ENCODE measurements at places on chromosomes 16 and 17.
A peak's percentile ranks its signal among the peaks of the same experiment; 100 is the strongest.

DNA sequence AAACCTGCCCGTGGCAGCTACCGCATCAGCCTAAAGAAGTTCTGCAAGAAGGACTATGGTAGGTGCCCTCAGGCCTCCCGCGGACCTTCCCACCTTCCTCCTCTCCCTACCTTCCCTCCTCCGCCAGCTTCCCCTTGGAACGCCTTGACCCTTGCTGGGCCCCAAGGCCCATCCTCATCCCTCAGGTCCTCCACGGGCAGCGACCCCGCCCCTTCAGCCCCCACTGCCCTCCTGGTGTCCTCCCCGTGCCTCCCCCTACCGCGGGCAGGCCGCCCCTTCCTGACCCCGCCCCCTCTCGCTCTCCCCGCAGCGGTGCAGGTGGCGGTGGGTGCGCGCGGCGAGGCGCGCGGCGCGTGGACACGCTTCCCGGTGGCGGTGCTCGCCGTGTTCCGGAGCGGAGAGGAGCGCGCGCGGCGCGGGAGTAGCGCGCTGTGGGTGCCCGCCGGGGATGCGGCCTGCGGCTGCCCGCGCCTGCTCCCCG is 1.4 kb upstream of the TBC1D24 start:
- DNase-seq, result no peak

DNA sequence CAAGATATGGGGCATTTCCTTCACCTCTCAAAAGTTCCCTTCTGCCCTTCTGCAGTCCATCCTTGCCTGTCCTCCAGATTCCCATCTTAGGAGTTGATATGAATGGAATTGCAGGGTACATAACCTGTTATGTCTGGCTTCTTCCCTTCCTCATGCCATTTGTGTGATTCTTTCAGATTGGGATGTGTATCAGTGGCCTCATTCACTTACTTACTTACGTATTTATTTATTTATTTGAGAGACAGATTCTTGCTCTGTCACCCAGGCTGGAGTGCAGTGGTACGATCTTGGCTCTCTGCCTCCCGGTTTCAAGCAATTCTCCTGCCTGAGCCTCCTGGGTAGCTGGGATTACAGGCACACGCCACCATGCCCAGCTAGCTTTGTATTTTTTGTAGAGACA is 6.2 kb upstream of the TMEM94 start:
- DNase-seq, result no peak

DNA sequence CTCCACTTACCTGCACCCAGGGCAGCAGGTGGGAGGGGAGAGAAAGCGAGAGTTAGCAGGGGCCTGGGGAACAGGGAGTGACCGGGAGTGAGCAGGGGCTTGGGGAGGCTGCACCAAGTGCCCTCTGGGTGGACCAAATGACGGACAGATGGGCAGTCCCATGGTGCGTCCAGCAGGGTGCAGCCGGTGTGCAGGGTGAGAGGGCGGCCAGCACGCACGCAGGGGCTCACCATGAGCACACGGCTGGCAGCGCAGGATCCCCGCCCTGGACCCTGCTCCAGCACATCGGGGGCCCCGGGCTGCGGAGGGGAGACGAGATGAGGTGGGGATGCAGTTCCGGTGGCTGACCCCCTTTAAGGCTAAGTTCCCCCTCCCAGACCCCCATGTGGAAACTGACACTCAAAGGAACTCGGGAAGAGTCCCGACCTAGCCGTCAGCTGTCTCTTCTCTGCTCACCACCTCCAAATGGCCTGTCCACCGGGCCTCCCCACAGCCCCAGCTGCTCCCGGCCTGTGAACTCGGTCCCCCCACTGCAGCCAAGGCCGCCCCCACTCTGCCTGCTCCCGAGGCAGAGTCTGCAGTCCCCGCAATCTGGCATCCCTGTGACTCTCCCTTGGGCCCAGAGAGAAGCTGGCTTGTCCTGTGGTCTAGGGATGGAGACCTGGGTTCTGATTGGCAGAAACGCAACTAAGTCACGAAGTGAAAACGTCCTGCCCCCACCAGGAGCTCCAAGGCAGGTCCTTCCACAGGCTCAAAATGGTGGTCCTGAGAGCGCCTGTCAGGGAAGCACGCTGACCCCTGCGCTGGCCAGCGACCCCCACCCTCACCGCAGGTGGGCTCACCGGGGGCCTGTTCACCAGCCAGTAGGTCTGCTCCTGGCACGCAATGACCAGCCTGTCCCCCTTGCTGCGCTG is 2.9 kb downstream of the RGS11 start:
- no peak for DNase-seq

GRCh38 chr17:80703142-80703478 is 158.5 kb downstream of the RPTOR start:
- peak; percentile 17 for DNase-seq

DNA sequence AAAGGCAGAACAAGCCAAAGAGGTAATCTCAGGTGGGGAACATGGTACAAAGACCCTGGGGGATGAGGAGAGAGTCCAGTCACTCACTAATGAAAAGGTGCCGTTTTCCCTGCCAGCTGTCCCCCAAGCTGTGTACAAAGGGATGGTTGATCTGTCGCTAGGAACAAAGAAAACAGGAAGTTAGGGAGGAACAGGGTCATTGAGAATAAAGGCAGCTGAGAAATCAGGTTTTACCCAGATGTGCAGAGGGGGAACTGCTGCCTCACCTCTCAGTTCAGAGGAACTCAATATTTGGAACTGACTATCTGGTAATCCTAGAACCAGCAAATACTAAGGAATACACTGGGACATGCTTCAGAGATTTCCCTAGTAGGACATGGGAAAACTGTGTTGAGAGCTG is 1.5 kb downstream of the RSKR start:
- DNase-seq, result no peak

DNA sequence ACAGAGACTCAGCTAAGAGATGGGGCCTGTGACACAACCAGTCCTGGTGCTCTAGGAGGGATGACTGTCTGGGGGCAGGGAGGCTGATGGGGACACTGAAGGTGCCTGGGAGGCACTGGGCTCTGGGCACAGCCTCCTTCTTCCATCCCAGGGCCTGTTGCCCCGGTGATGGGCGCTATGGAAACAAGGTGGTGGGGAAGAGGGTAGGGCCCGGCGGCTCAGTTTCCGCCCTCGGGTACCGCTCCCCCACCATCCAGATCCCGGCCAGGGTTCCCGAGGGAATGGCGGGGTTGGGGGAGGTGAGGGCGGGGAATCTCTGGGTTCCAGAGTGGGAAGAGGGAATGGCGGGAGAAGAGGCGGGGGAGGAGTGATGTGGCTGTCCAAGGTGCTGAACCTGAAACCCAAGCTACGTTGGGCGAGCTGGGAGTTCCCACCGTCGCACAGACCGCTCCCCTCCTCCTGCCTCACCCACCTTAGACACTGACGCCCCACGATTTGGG is 981 bp downstream of the KCNH4 start:
- DNase-seq, result no peak

DNA sequence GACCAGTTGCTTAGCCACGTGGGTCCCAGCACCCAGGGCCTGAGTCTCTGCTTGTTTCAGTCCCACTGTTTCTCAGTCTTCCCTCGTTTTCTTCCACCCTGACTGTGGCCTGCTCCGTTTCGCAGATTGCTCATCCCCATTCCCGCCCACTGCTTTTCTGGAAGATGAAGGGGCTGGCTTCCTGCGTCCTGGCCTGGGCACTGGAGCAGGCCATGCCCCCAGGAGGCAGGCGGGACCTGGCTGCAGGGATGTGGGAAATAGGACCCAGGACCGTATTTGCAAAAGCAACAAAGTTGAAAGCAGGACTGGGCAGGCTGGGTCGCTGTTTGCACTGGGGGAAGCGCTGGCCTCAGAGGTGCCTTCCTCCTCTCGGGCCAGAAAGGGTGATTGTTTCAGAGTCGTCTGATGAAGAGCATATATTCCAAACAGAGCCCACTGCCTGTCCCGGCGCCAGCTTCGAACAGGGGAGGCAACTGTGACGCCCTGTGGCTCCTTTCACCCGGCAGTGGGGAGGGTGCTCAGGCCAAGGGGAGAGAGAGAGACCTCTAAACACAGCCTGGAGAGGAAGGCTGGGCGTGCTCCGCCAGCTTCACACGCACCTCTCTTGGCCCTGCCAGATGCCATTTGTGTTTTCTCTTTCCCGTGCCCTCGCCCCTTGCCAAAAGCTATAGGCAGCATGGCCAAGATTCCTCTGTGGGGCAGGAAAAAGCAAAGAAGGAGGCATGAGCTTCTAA is 108.6 kb downstream of the CMIP start:
- DNase-seq, result no peak

GRCh38 chr16:89907055-89907814 is 11.4 kb upstream of the MC1R start:
- DNase-seq, result no peak

GRCh38 chr17:47776330-47777197 is 43.5 kb downstream of the TBX21 start:
- DNase-seq, result peak; percentile 50

- DNase-seq, result no peak
Observed at GRCh38 chr16:6682142-6682811, 650.4 kb upstream of the RBFOX1 start.

DNA sequence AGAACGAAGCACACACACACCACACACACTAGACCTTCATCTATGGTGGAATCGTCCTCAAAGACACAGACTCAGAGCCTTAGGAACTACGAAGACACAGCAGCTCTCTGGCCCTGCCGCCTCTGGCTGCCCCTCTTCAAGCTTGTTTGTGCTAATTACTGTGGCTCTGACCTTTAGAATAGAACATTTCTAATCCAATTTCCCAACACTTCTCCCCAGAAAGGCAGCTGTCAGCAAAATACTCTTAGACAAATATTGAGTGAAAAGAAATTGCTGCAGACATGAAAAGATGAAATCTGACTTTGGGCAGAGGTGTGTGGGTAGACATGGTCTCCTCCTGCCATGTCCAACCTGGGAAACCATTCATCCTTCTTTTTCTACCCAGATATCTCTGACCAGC is 152.0 kb upstream of the DNAH9 start:
- DNase-seq, result no peak

DNA sequence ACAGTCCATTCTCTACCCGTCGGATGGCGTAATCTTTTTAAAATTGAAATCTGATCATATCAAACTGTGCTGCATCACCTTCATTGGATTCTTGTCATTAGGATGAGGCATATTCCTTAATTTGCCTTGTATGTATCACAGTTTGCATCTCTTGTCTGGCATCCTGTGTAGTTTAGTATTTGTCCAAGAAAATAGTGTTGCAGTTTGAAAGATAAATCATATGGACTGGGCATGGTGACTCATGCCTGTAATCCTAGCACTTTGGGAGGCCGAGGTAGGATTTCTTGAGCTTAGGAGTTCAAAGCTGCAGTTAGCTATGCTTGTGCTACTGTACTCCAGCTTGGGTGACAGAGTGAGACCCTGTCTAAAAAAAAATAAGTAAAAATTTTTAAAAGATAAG is 5.8 kb upstream of the RSL1D1 start:
- no peak for DNase-seq

GRCh38 chr17:76046064-76046463 is 19.0 kb upstream of the EVPL start:
- DNase-seq, result no peak

GRCh38 chr16:89194340-89195311 is 5.7 kb downstream of the SLC22A31 start:
- no peak for DNase-seq

DNA sequence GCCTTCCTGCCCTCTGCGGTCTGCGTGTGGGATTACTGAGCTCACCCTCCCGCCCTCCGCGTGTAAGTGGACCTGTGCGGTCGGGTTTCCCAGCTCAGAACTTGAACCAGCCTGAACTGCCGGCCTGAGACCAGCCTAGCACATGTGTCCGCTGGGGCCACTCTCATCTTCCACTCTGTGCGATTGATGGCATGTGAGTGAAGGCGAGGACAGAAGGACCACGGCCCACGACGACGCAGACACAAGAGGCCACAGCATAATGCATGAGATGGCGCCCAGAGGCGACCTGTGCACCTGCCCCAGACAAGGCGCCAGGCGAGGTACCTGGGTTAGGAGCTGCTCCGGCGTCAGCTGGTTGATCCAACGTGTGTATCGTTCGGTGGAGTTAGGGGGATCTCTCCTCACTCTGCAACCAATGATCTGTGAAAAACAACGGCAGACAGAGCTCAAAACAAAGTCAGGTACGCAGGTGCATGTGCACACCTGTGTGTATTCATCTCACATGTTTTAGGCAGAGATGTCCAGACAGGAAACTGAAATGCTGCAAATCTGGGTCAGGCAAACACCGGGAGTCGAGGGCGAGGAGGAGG is 74.5 kb upstream of the METRNL start:
- DNase-seq, result no peak

DNA sequence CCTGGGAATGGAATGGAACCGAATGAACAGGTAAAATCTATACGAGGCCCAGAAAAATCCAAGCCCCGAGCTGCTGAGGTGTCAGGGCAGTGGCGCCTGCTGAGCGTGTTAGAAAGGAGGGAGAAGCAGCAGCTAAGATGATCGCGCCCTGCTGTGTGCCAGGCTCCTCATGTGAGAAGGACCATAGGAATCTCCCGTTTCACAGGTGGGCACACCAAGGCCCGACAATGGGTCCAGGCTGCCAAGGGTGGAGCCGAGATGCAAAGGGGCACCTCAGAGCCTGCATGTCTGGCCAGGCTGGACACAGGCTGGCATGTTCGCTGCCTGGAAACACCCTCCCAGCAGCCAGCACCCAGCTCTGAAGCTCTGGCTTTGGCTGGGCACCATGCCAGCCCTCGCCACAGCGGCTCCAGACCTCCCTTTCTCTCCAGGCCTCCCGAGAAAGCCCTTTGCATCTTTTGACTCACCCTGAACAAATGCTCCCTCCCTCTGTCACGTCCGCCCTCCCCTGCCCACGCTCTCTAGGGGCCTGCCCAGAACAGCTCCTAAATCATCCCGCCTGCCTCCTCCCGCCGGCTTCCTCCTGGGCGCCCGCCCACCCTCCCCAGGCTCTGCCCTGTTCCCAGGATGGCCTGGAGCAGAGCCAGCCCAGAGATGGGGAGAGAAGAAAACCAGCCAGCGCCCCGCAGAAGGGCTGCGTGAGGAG is 217.8 kb upstream of the GSE1 start:
- no peak for DNase-seq

DNA sequence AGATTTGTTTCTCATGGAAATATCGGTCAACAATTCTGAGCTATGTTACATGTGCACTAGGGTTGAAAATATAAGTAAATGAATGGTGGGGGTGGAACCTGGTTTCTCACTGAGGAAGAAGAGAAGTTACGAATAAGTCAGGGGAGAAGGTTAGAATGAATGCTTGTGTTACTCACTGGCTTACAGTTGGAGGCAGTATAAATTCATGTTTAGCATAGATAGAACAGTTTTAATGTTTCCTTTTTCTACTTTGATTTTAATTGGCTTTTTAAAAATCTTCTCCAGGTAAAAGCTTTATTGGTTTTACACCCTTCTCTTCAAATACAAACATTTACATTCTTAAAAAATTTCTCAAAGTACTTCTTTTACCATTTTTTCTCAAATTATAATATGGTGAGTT is 1113.7 kb downstream of the CDH11 start:
- no peak for DNase-seq

- no peak for DNase-seq
Observed at GRCh38 chr17:19262650-19263631, 25.8 kb downstream of the EPN2 start.

DNA sequence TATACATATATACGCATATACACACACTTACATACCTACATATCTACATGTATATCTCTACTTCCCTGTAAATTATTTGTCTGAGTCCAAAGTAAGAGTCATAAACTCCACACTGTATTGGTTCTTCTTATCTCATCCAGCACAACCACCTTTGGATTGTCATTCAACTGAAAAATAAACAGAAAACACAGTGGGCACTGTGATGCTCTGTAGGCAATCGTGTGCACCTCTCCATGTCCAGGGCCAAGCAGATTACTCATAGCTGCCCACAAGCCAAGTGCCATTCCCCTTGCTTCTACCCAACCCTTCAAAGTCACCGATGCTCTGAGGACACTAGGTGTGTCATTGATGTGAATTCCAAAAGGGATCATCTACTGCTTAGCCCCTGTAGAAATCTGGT is 12.9 kb upstream of the TEKT3 start:
- DNase-seq, result no peak

- DNase-seq, result no peak
Observed at GRCh38 chr17:17810084-17810894, 26.5 kb downstream of the SREBF1 start.

All from effector memory CD8-positive, alpha-beta T cell (primary cell).